ENCODE measurements at places on chromosomes 2 and 18. TPM values are rescaled to one million over a fixed set of nuclear protein-coding genes. Genes with fewer than 3 reads are reported as not detected.

- no peak for DNase-seq
Measured at GRCh38 chr2:165827921-165828276, 33.9 kb upstream of the GALNT3 start.

DNA sequence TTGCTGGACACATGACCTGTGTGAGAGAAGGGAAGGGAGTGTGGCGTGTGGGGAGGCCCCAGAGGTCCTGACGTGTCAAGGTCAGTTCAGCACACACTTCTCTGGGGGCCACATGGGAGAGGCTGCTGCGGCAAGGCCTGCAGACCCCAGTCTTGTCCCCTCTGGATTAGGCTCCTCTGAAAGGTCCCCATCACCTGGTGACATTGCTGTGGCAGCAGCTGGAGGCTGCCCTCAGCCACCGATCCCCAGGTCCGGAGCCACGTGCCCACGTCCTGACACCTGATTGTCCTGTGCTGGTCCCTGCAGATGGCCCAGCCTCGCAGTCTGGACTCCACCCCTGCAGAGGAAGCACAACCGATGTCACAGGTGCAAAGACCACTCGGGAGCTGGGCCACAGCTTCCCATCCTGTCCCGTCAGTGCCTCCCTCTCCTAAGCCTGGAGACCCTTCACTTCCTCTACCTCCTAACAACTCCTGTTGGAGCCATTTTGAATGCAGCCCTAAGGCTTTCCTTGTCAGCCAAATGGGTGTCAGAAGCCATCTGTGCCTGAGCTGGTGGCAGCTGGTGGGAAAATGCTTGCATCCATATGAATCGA, 12.7 kb downstream of the TMEM177 start:
- no peak for DNase-seq

The IL1RL1 gene
- not detected for total RNA-seq

- no peak for DNase-seq
Measured at GRCh38 chr2:89833116-89833779, 1141.8 kb downstream of the RPIA start.

GRCh38 chr18:45387229-45387628, 228.0 kb upstream of the SLC14A2 start:
- no peak for DNase-seq

DNA sequence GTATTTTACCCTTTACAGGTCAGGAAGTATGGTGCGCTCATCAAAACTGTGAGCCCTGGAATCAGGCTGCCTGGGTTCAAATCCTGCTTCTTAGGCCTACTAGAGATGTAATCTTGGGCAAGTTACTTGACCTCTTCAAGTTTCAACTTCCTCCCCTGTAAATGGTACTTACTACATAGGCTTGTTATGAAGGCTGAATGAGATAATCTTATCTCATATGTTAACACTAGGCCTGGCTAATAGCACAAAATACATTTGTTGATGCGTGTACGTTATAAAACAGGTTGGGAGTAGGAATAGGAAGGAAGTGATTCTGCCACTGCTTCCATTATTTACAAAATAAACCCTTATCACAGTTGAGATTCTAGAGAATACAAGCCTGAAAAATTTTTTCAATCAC, 1.7 kb upstream of the RFTN2 start:
- no peak for DNase-seq

DNA sequence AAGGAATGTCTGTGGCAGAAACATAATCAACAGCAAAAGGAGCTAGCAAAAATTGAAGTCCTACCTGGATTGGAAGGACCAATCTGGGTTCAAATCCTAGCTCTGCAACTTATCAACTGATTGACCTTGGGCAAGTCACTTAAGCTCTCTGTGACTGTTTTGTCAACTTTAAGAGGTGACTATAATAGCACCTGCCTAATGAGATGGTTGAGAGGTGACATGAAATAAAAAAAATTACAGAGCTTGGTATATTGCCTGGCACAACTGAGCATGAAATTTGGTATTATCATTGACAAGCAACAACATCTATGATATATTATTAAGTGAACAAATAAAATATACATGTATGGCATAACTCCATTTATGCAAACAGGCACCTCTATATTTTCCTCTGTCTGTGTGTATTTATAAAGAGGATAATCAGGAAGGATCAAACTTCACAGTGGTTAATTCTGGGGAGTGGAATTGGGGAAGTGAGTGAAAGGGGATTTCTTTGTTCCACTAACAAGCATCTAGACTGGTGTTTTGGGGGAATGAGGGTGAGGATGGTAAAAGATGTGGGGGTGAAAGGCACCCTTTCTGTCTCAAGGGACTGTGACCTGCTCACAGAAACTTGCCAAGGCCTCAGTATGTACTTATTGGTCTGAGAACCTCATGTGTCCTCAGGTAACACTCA, 132.8 kb upstream of the SERTAD2 start:
- no peak for DNase-seq

DNA sequence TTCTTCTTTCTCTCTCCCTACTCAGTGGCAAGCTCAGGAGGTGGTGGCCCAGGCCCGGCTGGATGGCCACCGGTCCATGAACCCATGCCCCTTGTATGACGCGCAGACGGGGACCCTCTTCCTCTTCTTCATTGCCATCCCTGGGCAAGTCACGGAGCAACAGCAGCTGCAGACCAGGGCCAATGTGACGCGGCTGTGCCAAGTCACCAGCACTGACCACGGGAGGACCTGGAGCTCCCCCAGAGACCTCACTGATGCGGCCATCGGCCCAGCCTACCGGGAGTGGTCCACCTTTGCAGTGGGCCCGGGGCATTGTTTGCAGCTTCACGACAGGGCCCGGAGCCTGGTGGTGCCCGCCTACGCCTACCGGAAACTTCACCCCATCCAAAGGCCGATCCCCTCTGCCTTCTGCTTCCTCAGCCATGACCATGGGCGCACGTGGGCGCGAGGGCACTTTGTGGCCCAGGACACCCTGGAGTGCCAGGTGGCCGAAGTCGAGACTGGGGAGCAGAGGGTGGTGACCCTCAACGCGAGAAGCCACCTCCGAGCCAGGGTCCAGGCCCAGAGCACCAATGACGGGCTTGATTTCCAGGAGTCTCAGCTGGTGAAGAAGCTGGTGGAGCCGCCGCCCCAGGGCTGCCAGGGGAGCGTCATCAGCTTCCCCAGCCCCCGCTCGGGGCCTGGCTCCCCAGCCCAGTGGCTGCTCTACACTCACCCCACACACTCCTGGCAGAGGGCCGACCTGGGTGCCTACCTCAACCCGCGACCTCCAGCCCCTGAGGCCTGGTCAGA, 1.8 kb downstream of the NEU2 start:
- no peak for DNase-seq

DNA sequence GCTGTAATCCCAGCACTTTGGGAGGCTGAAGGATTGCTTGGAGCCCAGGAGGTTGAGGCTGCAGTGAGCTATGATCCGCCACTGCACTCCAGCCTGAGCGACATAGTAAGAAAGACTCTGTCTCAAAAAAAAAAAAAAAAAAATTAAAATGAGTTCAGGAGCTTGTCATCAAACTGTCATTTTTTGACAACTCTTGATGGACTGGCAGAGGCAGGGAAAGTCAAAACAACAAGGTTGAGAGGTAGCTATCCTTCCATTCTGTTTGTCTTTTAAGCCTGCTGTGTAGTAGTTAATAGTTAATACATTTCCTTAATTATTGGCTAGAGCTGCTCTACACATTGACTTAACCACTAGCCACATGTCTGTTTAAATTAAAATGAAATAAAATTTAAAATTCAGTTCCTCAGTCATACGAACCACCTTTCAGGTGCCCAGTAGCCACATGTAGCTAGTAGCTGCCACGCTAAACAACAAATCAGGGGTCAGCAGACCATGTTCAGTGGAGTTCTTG, 22.7 kb downstream of the DPYSL5 start:
- no peak for DNase-seq
